ENCODE measurements at places on chromosomes 13 and 19.

DNA sequence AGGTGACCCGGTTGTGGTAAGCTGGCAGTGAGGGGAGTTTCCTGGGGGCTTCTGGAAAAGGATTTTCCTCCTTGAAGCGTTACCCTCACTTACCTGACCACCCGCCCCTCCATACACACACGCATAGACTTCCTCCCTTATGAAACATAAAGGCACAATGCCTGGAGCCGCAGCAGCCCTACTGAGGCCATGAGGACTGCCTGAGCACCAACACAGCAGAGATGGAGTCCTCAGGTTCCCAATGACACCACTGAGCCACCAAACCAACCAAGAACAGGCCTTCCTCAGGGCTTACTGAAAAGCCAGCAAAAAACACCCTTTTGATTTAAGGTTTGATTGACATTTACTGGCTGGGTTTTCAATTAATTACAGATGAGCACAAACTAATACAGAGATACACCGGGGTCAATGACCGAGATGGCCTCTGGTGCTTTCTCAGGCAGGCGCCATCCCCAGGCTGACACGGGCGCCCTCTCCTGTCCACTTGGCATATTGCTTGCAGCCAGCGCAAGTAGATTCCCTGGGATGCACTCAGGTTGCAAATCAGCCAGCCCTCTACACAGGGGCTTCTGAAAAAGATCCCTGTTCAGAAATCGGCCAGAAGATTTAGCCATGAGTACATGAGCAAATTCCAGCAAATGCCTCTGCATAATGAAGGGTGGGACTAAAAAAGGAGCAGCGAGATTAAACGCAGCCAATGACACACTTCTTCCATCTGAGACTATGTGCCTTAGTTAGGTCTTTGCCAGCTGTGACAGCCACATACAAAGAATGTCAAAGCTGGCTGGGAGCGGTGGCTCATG, 14.8 kb downstream of the OPA3 start:
- no peak for DNase-seq

DNA sequence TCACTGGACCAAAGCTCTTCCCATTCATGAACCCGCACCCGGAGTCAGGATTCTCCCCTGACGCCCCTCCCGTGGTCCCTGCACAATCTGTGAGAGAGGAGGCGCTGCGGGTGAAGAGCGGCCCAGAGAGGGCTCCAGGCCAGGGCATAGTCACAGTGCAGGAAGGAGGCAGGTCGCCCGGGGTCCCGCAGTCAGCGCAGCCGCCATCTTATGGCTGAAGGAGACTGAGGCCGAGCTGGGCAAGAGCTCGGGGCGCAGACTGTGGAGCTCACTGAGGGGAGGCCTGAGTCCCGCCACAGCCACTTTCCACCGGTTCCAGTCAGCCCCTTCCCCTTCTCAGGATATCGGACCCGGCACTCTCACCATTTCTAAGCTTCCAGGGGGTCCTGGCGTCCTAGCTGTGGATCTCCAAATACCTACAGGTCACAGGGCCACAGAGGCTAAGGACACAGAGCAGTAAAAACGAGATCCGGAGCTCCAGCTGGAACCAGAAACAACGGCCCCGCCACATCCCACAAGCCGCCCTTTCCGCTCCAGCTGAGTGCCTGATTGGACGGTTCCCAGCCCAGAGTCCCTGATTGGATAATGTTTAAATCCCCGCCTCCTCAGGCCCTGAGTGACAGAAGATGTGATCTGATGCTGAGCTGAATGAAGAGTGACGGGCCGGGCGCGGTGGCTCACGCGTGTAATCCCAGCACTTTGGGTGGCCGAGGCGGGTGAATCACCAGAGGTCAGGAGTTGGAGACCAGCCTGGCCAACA, at the start of gene ZNF99:
Gene ZNF99 (minus strand): TSS at position 501 of the 760 bp plus-strand sequence. CDS start 135 bp downstream, at position 366.
- DNase-seq = no peak

GRCh38 chr13:73179650-73180274, 121.0 kb downstream of the KLF5 start:
- DNase-seq = no peak

DNA sequence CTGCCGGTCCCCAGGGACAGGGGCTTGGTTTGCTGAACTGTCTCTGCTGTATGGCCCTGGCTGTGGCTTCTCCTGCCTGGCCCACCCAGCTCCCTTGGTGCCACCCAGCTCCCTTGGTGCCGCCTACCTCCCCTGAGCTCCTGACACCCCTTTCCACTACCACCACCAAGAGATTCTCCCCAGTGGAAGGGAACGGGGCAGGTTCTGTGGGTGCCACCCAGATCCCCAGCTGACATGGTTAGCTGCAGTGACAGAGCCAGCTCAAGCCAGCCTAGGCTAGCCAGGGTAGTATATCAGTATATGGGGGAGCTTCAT, 28.5 kb upstream of the POP4 start:
- no peak for DNase-seq

DNA sequence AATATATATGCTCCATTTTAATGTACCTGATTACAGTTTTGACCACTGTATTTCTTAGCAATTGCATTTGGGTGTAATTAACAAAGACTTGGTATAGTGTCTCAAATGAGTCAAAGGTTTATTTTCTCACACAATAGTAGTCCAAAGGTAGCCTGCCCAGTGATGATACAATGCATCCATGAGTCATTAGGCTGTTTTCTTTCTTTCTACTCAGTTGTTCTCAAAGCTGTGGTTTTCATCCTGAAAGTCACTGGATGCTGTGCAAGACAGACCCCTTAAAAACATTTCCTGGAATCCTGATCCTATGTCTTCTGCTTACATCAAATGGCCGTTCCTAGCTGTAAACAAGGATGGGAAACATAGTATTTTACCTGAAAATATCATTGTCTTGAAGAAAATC, 651.2 kb upstream of the MIR17HG start:
- no peak for DNase-seq

DNA sequence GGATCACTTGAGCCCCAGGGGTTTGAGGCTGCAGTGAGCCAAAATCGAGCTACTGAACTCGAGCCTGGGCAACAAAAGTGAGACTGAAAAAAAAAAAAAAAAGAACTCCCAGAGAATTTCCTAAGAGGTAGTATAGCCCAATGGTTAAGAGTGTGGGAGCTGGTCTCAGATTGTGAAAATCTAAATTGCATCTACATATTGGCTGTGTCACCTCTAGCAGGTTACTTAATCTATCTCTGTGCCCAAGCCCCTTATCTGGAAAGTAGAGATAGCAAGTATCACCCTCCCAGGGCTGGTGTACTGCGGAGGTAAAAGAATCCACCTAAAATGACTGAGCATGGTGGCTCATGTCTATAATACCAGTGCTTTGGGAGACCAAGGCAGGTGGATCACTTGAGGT, 3.7 kb upstream of the PLAUR start:
- no peak for DNase-seq

DNA sequence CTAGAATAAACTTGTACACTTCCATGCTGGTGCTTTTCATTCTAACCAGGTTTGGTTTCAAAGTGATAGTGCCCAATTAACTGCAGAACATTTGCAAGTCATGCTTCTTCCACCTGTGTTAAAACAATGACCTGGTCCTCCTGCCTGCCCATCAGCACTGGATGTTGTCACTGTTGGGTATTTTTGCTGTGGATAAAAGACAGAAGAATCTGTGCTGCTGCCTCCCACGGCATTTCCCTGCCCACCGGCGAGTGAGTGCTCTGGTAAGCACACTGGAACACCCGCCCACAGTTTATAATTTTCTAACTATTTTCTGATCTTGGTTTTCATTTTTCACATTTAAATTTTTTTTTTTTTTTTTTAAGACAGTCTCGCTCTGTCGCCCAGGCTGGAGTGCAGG, 2.3 kb upstream of the AKAP8 start:
- no peak for DNase-seq

- no peak for DNase-seq
These were observed 13.6 kb downstream of the C19orf25 start for GRCh38 chr19:1465191-1466016.

DNA sequence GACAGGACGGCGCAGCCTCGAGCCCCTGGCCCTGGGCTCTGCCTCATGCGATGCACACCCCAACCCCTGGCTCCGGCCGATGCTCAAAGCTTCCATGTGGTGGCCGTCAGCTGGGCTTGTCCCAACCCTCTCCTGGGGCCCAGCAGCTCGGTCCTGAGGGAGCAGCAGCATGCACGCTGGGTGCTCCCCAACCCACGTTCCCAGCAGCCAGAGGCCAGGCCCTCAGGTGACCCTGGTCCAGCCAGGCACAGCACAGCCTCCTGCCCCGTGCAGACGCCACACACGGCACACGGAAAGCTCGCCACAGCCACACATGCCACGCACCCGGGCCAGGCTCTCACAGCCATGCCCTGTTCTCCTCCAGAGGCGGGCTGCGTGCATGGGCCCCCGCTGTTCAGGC, 60.7 kb downstream of the IER2 start:
- DNase-seq = no peak

GRCh38 chr13:112602189-112602588, 14.2 kb upstream of the TUBGCP3 start:
- DNase-seq = no peak

DNA sequence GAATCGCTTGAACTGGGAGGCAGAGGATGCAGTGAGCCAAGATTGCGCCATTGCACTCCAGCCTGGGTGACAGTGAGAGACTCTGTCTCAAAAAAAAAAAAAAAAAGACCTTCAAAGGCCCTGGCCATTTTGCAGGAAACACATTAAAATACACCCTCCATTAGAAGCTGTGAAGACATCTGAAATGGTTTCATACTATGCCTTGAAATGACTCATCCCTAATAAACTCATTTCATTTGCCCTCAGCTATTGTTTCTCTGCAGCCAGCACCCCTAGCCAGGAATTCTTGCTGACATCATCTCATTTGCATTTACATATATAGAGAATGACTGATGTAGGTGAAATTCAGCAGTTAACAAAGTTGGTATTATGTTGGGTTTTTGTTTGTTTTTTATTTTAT, 8.7 kb downstream of the EML2 start:
- no peak for DNase-seq

DNA sequence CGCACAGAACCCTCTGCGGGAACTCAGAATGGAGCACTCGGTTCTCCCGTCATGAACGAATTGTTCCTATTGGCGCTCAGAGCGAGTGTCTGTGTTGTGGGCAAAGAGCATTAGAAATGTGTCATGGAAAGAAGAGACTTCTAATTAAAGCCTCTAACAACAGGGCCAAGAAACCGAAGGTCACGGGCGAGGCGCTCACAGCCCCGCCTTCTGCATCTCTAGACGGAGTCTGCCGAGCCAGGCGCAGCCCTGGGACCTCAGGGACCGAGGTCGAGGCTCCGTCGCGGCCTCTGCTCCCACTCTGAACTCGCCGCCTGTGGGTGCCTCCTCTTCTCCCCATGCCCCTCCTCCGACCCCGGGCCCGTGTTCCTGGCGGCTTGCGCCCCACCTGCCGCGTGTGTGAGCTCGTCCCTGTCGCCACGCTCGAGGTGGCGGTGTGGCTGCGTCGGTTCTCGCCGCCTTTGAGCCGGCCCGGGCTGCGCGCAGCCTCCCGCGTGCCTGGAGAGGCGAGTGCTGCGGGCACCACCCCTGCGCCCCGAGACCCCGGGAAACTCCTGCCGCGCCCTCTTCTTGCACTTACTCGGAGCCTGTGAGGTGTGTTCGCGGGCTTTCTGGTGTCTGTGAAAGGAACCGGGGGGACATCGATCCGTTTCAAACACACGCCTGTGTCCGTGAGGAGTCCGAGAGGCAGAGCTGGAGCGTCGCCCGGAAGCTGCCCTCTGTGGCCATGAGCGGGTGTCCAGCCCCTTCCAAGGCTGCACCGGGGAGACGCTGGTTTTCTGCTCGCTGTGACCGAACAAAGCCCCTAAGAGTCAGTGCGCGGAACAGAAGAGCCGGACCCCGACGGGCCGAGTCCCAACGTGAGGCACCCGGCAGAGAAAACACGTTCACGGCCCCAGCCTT, 45.4 kb upstream of the SPACA7 start:
- no peak for DNase-seq

GRCh38 chr13:112721198-112722104, 31.6 kb downstream of the ATP11A start:
- no peak for DNase-seq

GRCh38 chr19:38869836-38870607, 8.1 kb downstream of the RINL start:
- peak; percentile 91 for DNase-seq

DNA sequence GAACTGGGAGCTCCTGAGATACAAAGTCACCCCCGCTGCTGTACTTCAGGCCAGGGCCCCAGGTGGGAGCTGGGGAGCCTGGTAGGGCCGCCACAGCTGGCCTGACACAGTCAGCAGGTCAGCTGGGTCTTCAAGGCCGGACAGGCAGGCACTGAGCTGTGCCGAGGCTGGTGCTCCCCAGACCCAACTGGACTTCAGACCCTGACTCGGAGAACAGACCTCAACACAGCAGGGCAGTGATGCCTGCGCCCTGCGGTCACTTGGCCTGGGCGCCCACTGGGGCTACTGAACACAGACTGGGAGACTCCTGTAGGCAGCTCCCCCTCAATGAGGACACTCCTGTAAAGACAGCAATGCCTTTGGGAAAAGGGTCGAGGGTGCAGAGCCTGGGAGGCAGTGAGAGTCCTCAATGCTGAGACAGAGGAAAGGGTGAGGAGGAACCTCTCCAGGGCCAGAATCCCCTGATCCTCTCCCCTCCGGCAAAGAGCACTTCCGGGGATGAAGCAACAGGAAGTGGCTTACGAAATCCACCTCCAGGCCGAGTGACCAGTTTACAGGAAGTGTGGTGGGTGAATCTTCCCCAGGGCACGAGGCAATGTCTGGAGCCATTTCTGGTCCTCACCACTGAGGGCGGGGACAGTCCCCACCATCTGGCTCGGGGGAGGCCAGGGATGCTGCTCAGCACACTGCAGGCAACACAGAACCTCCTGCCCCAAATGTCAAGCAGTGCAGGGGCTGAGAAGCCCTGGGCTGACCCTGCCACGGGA, 40.8 kb upstream of the ISYNA1 start:
- DNase-seq = peak; percentile 80

GRCh38 chr13:28551498-28551895, 56.6 kb upstream of the FLT1 start:
- no peak for DNase-seq
